ENCODE measurements at places on chromosomes 4 and X. TPM values are rescaled to one million over a fixed set of nuclear protein-coding genes. Genes with fewer than 3 reads are reported as not detected.

Gene NKX6-1
- 0.58 TPM for total RNA-seq

Gene ZFP42
- total RNA-seq: not detected

Gene MAGEC2
- not detected for total RNA-seq

Gene NDNF
- not detected for total RNA-seq

Gene NOA1
- 17.0 TPM for total RNA-seq

Gene MAMLD1
- total RNA-seq: 10.0 TPM

Measured in A549 treated with CpdA at 1 μM for 4 hours (cell line).